ENCODE measurements at places on chromosomes 5 and 9.
A peak's percentile ranks its signal among the peaks of the same experiment; 100 is the strongest.

- peak; percentile 90 for ATAC-seq
These were observed 96.8 kb downstream of the ANKRD18B start for GRCh38 chr9:33620738-33621439.

DNA sequence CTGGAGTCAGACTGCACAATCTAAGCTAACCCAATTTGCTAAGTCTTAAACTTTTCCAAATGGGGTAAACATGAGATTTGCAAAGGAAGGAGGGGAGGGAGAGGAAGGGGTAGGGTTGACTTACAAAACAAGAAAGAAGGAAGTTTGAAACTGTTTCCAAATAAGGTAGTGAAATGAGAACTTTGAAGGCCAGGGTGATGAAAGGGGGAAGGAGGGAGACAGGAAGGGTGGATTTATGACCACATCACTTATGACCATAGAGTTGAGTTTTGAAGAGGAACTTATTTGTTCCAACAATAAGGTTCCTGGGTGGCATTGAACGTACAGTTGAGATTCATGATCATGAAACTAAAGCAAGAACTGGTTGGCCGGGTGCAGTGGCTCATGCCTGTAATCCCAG lies 72.5 kb upstream of the DAPK1 start:
- ATAC-seq: no peak

- ATAC-seq: no peak
These were observed 245.5 kb upstream of the RPS23 start for GRCh38 chr5:82523633-82524032.

DNA sequence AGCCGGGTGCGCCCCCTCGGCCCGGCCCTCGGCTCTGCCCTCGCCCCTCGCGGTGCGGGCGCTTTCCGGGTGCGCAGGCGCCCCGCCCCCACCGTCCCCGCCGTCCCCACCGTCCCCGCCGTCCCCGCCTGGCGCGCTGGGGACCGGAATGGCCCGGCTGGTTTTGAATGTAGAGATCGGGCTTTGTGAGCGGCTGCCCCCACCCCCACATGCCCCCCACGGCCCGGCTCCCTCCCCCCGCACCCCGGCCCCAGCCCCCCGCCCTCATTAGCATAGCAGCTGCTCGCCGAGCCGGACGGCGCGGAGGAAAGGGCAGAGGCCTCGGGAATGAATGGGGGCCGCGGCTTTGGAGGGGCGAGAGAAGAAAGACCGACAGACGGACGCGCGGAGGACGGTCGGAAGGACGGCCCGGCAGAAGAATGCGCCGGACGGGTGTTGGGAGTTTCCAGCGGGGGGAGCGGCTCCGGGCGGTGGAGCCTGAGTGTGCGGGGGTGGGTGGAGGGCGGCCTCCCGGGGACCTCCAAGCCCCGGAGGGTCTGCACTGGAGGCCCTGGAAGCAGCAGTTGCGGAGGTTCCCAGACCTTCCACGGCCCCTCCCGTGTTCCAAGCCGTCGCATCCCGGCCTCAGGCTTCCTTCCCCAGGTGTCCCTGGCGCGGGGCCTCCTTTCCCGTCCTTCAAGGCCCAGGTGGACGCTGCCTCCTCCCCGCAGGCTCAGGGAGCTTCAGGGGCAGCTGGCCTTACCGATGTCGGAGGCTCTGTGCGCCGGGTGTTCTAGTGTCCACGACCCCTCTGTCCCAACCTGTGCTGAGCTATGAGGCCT lies 6.0 kb downstream of the NRARP start:
- no peak for ATAC-seq

- ATAC-seq: no peak
These were observed 61.4 kb upstream of the RUFY1 start for GRCh38 chr5:179488975-179489374.

DNA sequence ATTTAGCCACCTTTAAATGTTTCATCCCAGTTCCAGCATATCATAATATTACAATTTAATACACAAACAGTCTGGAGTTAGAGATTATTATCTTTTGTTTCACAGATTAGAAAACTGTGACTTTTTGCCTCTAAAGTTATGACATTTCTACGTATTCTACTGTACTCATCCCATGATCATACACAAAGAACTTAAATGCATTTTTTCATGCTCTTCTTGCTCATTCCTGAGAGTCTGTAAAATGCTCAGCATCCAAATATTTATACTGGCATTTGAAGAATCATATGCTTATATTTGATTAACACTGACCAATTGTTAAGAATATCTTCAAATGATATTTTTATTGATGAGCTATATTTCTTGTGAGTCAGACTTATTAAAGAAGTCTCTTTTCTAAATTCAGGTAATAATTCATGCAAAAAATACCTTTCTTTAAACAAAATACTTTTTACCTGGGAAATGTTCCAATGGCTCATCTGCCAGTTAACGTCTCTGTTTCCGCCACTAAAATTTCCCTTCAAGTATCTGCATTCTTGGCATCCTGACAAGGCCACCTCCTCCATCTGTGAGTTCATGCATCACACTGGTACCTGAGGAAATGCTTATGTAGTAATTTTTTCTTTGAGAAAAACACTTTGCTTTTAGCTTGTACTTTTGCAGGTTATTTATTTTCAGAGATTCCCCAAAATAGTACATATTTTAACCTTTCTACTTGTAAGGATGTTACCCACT lies 139.6 kb upstream of the RASA1 start:
- peak; percentile 69 for ATAC-seq

- ATAC-seq: no peak
These were observed 97.8 kb upstream of the HAND1 start for GRCh38 chr5:154575546-154576428.

- ATAC-seq: peak; percentile 9
These were observed 11.4 kb downstream of the DCANP1 start for GRCh38 chr5:135435467-135436330.

- no peak for ATAC-seq
These were observed 1161.7 kb upstream of the DMAC1 start for GRCh38 chr9:8961186-8961851.

GRCh38 chr5:78665534-78665933 lies 17.0 kb upstream of the LHFPL2 start:
- no peak for ATAC-seq

DNA sequence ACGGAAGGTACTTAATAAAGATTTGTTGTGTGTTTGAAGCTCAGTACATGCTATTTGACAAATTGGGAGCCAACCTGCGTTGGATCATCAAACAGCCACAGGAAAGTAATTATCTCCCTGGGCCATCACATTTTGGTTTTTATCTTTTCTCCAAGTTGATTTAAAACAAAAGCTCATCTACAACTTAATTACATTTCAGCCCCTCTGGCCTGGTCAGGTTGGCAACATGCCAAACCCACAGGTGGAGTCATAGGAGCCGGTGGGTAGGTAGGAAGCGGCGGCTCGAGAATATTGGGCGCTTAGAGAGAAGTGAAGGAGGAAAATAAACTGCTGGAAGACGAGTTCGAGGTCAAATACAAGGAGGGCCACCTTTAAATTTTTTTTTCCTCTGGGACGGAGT lies 64.9 kb upstream of the FANCC start:
- ATAC-seq: no peak

- ATAC-seq: peak; percentile 54
These were observed 19.0 kb downstream of the ARHGAP26 start for GRCh38 chr5:142789206-142789605.

DNA sequence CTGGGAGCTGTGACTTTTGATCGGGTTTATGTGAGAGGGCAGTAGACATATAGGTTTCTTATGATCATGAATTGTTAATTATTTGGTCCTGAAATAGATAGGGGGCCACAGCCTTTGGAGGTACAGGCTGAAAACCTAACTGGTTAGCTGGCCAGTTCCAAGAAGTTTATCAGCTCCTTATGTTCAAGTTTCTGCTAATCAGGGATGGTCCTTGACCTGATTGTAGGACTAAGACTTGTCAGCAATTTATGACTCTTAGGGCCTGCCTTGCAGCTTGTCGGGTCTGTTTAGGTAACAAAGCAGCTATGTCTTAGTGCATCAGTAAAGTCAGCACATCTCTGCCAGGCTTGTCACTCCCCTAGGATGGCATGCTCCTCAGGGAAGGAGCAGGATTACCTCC lies 151.8 kb upstream of the RUSC2 start:
- ATAC-seq: no peak

DNA sequence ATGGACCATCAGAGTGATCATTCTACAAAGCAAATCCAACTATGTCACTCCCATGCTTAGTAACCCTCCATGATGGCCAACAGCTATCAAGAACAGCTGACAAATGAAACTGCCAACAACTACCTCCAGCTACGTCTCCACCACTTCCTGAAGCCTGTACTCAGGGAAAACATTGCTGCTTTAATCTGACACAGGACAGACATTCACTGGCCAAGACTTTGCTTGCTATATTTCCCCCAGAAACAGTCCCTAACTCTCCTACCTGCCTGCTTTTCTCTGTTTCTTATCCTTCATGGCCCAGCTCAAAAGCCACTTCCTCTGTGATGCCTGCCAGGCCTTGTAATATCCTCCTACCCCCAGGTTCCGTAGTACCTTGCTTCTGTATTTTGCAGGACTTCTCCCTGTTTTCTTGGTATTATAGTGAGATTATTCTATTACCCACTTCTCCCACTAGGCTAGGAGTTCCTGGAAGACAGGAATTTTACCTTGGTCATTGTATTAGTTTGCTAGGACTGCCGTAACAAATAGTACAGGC lies 14.7 kb upstream of the RAB14 start:
- ATAC-seq: no peak

- ATAC-seq: no peak
These were observed 41.8 kb downstream of the CAST start for GRCh38 chr5:96703995-96704394.

- no peak for ATAC-seq
These were observed 1081.6 kb upstream of the ACO1 start for GRCh38 chr9:31302620-31303418.

DNA sequence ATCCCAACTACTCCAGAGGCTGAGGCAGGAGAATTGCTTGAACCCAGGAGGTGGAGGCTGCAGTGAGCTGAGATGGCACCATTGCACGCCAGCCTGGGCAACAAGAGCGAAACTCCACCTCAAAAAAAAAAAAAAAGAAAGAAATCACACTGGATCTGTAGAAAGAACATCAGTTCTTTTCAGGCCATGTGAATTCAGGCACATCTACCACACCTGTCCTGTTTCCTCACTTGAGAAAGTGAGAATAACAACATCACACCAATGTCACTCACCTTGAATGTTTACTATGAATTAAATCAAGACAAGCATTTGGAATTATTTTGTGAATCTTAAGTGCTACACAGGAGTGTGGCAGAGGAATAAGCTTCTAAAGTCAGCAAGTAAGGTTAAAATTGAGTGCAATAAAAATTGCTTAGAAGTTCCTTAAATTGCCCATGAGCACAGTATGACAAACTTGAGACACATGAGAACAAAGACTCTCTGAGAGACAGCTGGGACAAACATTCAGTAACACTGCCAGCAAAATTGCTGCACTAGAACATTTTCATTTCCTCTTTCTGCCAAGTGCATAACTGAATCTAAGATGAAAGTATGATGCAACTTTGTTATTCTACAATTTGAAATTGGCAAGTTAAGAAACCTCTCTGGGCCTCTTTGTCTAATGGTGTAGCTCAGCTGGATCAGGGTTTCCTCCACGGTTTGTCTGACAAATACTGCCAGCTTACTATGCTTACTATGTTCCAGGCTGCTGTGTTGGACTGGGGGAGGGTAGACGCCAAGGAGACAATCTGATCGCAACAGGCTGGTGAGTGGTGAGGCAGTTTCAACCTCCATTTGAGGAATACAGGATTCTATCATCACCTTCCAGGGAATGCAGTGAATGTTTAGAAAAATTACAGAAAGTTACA lies 1.9 kb upstream of the RIC1 start:
- no peak for ATAC-seq

DNA sequence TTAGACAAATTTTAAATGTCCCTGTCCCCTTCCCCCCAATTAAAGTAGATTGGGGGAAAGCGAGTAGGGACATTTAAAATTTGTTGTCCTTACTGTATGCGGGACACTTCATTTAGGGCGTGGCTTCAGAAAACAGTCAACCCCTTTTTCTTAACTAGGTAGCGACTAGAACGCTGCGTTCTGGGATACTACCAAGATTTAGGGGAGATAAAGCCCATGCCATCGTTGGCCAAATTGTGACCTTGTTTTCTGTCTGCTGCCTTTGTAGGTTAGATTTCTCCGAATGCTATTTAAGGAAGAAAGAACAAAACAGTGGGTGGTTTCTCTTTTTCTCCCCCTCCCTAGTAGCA lies 1.2 kb downstream of the CKS2 start:
- no peak for ATAC-seq

GRCh38 chr9:70409800-70410199 lies 4.7 kb downstream of the KLF9 start:
- no peak for ATAC-seq

GRCh38 chr9:78438211-78438610 lies 141.3 kb downstream of the PSAT1 start:
- ATAC-seq: no peak

DNA sequence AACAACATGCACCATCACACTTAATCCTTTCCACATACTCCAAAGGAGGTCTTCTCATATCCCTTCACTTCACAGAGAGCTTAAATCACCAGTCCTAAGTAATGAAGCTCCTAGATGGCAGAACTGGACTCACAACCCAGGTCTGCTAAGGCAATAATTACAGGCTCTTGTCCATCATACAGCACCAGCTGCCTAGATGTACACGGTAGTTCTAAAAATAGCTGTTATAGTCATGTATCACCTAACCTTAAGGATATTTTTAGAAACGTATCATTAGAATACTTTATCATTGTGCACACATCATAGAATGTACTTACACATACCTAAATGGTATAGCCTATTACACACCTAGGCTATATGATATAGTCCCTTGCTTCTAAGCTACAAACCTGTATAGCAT lies 644.6 kb upstream of the RGMB start:
- no peak for ATAC-seq

DNA sequence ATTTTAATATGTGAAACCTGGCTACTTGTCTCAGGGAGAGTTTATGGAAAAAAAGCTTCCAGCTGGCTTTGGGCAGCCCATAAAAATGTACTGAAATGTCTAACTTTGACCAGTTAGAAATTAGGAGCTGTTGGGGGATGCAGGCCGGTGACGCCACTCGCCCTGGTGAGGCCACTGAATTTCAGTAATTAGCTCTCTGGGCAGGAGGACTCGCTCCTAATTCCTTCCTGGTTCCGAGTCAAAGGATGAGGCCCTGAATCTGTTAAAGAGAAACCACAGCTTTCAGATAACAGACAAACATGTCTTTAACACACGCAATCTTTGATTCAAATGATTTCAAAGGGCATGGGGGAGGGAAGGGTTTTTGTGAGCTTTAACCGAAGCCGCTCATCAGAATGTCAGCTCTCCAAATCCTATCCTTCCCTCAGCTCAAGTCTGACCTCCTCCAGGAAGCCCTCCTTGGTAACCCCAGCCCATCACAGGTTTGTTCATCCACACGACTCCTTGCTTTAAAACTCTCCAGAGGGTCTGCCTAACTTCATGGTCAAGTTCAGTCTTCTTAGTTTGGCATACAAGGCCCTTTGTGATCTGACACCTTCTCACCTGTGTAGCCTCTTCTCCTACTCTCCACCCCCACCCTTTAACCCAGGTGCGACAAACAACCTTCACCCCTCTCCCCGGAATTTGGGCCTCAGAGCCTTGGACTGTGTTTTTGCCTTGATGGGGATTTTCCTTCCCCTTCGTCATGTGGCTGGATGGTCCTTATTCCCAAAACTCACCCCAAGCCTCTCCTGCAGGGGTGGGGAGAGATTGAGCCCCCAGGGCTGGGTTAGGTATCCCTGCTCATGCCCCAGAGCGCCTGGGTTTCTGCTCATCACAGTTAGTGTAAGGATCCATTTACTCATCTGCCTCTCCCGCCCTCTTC lies 13.6 kb upstream of the PHF19 start:
- no peak for ATAC-seq

Measured in SK-N-SH treated with all-trans-retinoic acid at 6 μM for 48 hours (cell line).